C1 segment of cervical spinal cord (tissue), 14 donors: ENCODE measurements at places on chromosomes 5 and 9.

GRCh38 chr9:90064971-90065370, 460.2 kb downstream of the GADD45G start:
- DNase-seq: no peak

DNA sequence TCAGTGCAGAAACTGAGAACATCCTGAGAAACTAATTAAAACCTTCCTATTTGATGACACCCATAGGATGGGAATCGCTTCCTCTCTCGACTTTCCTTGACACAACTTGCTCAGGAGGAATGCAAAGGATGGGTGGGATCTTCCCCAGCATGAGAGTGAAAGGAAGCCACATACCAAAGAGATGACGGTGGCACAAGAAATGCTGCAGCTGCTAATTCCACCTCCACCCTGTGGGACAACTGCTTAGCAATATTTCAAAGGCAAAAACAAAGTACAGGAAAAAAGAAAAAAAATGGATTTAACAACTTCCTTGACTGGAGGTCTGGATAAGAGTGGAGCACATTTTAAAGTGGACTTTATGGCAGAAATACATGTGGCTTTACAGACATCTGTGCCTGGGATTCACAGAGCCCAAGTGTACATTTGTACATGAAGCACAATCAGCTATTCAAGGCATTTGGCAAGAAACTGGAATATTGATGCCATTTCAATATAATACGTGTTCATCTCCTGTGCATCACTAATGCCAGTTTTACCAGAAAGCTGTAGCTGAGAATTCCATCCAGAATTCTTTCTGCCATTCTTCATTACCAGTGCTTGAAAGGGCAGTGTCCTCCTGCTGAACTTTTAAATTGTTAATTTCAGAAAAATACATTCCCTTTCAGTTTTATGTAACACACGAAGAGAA, 359.2 kb upstream of the ACTBL2 start:
- DNase-seq: no peak

DNA sequence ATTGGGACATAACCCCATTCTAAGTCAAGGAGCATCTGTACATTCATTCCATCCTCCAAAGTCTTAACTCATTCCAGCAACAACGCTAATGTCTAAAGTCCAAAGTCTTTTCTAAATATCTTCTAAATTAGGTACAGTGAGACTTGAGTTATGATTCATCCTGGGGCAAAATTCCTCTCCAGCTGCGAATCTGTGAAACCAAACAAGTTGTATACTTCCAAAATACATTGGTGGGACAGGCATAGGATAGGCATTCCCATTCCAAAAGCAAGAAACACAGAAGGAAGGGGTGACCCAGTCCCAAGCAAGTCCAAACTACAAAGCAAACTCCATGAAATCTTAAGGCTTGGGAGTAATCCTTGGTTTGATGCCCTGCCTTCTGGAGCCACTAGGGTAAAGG, 97.6 kb upstream of the FANCC start:
- DNase-seq: no peak

- DNase-seq: no peak
These were observed 169.5 kb downstream of the TLR4 start for GRCh38 chr9:117873664-117874063.

DNA sequence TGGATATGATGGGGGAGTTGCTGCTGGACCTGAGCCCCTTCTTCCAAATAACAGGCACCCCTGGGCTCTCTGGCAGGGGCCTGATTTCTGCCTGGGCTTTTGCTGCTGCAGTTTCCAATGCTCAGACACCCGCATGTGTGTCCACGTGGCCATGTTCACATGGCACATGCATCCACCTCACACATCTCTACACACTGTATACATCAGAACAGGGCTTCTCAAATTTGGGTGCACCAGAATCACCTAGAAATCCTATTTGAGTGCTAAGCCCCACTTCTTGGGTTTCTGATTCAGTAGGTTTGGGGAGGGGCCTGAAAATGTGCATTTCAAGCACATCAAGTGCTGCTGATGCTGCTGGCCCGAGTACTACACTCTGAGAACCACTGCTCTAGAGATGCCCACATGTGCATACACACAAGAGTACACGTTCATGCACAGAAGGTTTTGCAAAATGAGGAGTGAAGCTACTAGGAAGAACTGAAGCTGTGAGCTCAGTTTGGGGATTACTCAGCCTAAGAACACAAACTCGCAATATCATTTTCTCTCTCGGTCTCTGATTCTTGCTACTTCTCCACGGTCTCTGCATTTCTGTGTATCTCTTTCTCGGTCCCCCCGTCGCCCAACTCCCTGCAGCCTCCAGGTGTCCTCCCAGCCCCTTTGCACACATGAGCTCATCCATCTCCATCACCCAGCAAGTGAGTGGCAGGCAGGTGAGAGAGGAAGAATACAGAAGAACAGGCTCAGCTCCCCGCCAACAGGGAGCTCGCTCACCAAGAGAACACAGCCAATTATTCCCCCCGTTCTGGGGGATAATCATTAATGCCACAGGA, 97.0 kb downstream of the PCDH1 start:
- DNase-seq: no peak

DNA sequence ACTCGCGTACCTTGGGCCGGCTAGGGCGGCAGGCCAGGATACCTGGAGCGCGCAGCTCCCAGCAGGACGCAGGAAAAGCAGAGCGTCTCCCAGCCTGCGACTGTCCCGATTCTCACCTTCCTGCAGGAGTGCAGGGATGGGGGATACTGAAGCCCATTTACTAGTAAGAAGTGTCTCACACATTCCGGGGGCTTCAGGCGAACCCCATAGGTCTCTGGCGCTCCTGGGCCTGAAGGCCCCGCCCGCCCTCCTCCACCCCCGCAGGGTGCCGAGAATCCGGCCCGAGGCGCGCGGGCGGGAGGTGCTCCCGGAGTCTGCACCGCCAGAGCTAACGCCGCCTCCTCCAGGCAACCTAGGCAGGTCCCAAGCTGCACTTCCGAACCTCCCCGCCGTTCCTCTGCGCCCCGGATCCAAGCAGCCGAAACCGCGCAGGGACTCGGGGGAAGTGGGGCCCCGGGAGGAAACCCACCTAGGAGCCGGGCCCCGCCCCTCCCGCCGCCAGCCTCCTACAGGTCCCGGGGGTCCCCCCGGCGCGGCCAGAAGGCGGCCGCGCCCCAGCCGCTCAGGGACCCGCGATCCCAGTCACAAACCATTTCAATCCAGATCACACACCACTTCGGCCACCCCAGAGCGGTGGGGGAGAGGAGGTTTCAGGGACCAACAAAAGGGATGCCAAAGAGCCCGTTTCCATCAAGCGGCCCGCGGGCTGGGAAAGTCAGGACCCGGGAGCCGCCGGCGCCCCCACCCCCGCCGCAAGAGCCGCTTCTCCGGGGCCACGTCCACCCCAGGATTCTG, 1.2 kb downstream of the ROR2 start:
- no peak for DNase-seq

DNA sequence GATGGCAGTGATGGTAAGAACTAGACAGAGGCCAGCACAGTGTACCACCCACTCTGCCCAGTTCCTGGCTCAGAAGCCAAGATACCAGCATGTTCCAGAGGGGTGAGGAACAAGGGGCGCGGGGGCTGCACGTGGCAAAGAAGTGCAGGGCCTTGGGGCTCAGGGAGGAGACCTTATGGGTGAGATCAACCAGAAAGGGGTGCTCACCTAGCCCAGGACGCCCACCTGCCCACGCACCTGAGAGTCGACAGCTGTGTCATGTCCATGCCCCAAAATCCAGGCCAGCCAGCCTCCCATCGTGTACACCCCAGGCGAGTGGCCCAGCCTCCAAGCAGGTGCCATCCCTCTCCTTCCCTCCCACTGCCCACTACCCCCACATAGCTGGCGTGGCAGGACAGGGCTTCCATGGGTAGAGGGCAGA, 34.9 kb downstream of the BICD2 start:
- no peak for DNase-seq

- no peak for DNase-seq
These were observed 23.5 kb downstream of the NIPSNAP3B start for GRCh38 chr9:104787306-104788015.

GRCh38 chr9:104743376-104743985, 4.0 kb upstream of the NIPSNAP3A start:
- no peak for DNase-seq

GRCh38 chr5:155948576-155948975, 378.4 kb upstream of the SGCD start:
- no peak for DNase-seq

- DNase-seq: no peak
These were observed 43.9 kb upstream of the GLIPR2 start for GRCh38 chr9:36092509-36093215.

- DNase-seq: no peak
These were observed 1.7 kb downstream of the TESK1 start for GRCh38 chr9:35606726-35607125.

DNA sequence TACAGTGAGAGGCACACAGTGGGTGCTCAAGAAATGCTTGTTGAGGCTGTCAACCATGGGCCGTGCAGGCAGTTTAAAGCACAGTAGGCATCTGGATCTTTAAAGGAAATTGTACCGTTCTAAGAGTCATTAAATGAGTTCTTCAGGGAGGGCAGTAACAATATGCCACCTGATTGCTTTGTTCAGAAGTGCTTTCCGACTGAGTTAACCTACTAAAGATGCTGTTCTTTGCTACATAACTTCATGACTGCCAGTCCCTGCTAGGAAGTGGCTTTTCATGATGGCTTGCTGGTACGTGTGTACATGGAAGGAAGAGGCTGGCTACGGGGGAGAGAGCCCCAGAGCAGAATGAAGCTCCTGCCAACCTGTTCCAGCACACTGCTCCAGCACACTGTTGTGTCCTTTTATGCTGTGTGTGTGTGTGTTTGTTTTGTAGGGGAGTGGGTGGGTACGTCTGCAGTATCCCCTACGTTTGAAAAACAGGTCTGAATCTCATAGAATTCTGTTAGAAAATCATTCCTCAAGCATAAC, 41.9 kb upstream of the PPP2R2B start:
- DNase-seq: no peak

- DNase-seq: no peak
These were observed 506.1 kb downstream of the BNC2 start for GRCh38 chr9:16364347-16364746.

DNA sequence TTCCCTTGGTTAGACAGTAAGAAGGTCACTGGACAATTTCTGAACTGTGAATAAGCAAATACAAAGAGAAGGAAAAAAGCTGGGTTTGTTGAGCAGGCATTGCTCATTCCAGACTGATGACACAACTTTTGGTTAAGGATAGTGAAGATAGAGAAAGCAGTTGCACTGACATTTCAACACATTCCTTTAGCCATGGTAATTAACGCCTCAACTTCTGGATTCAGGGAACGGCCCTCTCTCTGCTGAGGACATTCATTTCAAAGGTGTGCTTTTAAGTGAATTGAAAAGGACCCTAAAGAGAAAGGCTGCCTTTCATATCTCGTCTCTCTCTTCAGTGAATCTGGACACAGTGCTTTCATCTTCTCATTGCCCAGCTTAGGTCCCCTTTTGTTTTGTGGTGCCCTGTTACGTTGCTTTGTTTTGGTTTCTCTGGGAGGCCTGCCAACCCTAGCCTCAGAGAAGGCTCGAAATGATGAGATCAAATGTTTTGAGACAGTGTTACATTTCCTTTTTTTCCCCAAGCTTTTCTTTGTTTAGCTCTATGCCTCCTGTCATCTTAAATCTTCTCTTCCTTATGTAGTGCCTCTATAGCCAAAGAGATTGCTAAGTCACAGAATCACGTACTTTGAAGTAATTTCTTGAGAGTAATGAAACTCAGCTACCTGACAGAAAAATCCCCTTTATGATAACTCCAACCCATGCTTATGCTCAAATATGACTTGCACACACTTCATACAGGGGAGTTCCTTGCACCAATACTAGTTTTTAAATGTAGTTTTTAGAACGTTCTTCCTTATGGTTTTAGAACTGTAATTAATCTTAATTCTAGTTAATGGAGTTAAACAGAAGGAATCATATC, 94.4 kb upstream of the IFNE start:
- no peak for DNase-seq

- DNase-seq: no peak
These were observed 98.4 kb upstream of the MVB12B start for GRCh38 chr9:126228111-126228780.

DNA sequence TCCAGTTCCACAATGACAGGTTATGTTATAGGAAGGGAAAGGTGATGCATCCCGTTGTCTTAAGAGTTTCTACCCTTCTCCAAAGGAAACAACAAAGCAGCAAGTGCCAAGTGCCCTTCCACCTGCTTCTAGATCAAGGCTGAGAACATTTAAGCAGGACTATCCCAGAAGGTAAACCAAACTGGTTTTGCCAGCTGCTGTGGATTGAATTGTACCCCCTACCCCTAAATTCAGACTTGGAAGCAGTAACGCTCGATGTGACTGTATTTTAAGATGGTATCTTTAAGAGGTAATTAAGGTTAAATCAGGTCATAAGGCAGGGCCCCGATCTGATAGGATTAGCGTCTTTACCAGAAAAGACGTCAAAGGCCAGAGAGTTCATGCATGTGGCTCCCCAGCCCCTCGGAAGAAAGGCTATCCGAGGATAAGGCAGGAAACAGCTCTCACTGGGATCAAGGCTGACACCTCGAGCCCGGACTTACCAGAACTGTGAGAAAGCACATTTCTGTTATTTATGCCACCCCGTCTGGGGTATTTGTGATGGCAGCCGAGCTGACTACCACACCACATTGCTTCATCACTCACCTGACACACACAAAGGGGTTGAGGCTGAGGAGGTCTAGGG, 179.1 kb upstream of the RAI14 start:
- DNase-seq: no peak

- DNase-seq: no peak
These were observed 824.3 kb downstream of the SEMA5A start for GRCh38 chr5:8721536-8721935.

DNA sequence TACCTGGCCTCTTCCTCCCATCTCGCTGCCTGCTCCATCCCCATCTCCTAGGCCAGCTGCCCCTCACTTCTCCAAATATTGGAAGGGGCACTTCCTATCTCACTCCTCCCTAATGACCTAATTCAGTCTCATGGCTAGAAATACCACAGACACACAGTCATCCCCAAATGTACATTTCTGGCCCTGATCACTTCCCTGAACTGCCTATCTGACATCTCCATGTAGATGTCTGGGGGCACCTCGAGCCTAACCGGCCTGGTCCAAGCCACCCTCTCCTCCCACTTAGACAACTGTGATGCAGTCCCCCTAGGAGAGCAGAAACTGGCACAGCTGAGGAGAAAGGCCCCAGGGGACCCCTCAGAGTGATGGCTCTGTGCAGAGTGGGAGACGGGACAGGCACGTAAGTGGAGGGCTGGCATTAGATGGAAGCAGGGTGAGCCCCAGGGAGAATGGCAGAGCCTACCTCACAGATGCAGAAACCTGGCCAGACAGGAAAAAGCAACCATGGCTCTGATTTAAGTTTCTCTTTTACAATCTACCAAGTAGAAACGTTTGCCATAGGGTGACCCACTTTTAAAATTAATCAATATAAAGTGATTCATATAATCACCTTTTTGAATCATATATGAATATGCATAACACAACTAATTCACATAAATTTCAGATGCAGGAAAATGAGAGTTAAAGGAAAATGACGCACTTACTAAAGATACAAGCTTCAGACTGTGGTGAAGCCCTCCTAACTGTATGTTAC, 22.1 kb downstream of the CAMSAP1 start:
- DNase-seq: no peak

- no peak for DNase-seq
These were observed 1.2 kb upstream of the SLC4A9 start for GRCh38 chr5:140358738-140359310.
